NK-92 treated with Interleukin-12 subunit alpha and Interleukin-12 subunit beta, amount 100 ng/mL, for 24 hours (cell line): ENCODE measurements at places on chromosomes 1 and 21.

- DNase-seq = no peak
Measured at GRCh38 chr1:99943223-99943794, 26.5 kb upstream of the SLC35A3 start.

GRCh38 chr1:74835051-74835450 lies 102.1 kb downstream of the TYW3 start:
- DNase-seq = no peak

GRCh38 chr1:176989023-176989422 lies 175.5 kb downstream of the ASTN1 start:
- no peak for DNase-seq

- DNase-seq = no peak
Measured at GRCh38 chr1:147565189-147565980, 24.1 kb downstream of the BCL9 start.

DNA sequence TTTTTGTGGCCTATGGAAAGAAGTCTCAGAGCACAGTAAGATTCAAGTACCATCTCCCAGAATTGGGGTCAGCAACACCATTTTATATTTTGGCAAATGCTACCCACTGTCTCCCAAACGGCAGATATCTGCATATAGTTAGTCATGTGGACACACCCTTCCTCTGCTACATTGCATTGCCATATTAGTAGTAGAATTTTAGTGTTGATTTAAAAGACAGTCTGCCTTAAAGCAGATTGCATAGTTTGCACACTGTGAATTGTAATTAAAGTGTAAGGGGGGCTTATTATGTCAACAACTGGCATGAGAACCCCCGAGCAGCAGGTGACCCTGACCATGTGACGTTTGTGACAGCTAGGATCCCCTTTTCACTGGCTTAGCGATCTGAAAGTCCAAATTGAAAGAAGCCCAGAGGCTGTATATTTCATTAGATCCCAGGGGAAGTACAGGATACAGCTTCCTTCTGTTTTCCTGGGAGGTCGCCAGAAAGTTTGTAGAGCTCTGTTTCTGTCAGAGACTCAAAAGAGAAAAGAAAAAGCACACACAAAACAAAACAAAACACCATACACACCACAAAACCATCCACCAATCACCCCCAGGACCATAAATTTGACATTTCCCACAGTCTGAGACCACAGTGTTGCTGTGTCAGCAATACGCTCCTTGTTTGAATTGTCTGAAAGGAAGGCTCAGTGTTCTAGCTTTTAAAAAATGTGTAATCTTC lies 172.4 kb downstream of the NFIA start:
- no peak for DNase-seq

- no peak for DNase-seq
Measured at GRCh38 chr1:215584389-215584788, 17.3 kb downstream of the KCTD3 start.

GRCh38 chr1:115492880-115493279 lies 148.9 kb upstream of the VANGL1 start:
- DNase-seq = no peak

GRCh38 chr21:14901482-14901958 lies 163.3 kb downstream of the NRIP1 start:
- DNase-seq = no peak

- no peak for DNase-seq
Measured at GRCh38 chr1:195328102-195328501, 1280.1 kb downstream of the KCNT2 start.

GRCh38 chr1:6585081-6585722 lies 5.4 kb downstream of the ZBTB48 start:
- no peak for DNase-seq

- no peak for DNase-seq
Measured at GRCh38 chr1:218475275-218475674, 130.1 kb downstream of the TGFB2 start.

DNA sequence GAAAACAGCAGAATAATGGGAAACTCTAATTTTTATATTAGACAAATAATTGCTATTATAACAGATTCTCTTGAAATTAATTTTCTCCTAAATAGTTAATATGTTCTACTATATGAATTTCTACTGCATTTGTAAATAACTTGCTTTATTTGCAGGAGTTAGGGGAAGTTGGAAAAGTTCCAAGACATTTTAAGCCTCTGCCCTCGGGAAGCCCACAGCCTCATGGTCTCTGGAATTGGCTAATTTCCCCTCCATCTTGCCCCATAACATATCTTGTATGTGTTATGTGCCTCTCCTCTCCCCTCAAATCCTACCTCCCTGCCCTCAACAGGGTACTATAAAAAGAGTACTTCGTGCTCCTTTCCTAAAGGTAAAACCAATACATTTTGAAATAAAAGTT lies 271.4 kb upstream of the NR5A2 start:
- no peak for DNase-seq

- DNase-seq = no peak
Measured at GRCh38 chr21:26958788-26959187, 8.1 kb downstream of the ADAMTS5 start.

- no peak for DNase-seq
Measured at GRCh38 chr1:155466996-155467395, 95.6 kb downstream of the ASH1L start.

GRCh38 chr21:32256873-32257620 lies 21.8 kb downstream of the MIS18A start:
- DNase-seq = no peak

DNA sequence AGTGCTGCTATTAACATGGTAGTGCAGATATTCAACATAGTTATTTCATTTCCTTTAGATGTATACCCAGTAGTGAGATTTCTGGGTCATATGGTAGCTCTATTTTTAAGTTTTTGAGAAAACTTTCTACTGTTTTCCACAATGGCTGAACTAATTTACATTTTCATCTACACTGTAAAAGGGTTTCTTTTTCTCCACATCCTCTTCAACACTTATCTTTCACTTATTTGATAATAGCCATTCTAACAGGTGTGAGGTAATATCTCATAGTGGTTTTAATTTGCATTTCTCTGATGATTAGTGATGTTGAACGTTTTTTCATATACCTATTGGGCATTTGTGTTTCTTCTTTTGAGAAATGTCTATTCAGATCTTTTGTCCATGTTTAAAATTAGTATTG lies 149.8 kb downstream of the PDE4B start:
- no peak for DNase-seq
